ENCODE measurements at places on chromosomes 1 and 21.

- DNase-seq = no peak
Observed at GRCh38 chr1:145758116-145758515, 38.8 kb downstream of the CD160 start.

DNA sequence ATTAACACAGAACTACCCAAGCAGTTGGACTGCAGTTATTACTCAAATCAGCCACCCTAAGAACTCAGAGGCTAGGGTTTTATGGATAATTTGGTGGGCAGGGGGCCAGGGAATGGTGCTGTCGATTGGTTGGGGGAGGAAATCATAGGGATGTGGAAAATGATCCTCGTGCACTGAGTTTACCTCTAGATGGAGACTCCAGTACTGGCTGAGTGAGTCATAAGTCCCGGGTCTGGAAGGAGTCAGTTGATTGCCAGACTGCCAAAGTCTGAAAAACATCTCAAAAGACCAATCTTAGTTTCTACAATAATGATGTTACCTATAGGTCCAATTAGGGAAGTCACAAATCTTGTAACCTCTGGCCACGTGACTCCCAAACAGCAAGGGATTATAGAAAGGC is 257.5 kb upstream of the PRMT6 start:
- no peak for DNase-seq

GRCh38 chr1:175628548-175629317 is 114.7 kb downstream of the TNR start:
- no peak for DNase-seq

DNA sequence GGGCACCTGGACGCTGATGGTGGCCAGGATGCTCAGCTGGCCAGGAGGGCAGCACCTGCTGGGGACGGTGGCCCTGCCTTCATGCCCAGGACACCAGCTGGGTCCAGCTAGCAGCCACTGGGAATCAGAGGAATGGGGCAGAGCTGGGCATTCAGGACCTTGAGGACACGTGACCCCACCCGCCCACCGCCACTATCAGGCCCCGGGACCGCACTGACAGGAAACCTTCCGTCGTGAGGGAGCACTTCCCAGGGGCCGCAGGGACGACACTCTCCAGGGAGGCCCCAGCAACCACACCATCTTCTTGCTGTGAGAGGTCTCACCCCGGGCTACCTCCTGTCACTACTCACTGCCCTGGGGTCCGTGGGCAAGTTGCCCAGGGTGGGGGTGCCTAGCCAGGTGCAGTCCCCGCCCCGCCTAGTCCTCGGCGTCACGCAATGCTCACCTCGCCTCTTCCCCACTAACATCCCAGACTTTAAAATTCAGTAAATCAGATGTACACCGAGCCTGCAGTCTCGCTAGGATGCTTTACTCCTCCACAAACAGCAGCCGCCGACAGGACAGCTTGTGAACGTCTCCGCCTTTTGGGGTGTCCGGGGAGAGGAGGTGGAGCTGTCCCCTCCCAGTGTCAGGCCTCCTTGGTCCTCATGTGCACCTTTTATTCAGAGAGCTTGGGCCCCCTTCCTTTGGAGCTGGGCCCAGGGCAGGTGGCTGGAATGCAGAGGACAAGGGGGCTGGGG is 4.9 kb downstream of the VWA1 start:
- DNase-seq = no peak

- DNase-seq = no peak
Observed at GRCh38 chr1:200230671-200231070, 179.2 kb downstream of the ZNF281 start.

DNA sequence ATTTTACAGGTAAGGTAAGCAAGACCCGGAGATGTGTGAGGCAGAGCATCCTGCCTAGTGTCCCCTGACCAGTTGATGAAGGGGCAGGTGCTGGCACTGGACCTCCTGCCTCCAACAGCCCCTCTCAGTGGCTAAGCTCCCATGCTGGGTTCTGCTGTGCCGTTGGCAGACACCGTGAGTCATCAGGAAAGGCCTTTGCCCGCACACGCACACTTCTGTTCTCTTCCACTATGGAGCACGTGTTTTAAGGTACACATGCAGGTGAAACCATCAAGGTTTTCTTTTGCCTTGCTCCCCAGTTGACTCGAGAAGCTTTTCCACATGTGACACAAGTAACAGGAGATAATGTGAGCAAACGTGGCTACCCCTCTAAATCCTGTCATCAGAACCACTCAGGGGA is 207.9 kb downstream of the RRAGC start:
- no peak for DNase-seq

GRCh38 chr1:101465941-101466340 is 229.1 kb downstream of the S1PR1 start:
- DNase-seq = no peak

- DNase-seq = no peak
Observed at GRCh38 chr1:12530462-12531178, 87.4 kb downstream of the DHRS3 start.

DNA sequence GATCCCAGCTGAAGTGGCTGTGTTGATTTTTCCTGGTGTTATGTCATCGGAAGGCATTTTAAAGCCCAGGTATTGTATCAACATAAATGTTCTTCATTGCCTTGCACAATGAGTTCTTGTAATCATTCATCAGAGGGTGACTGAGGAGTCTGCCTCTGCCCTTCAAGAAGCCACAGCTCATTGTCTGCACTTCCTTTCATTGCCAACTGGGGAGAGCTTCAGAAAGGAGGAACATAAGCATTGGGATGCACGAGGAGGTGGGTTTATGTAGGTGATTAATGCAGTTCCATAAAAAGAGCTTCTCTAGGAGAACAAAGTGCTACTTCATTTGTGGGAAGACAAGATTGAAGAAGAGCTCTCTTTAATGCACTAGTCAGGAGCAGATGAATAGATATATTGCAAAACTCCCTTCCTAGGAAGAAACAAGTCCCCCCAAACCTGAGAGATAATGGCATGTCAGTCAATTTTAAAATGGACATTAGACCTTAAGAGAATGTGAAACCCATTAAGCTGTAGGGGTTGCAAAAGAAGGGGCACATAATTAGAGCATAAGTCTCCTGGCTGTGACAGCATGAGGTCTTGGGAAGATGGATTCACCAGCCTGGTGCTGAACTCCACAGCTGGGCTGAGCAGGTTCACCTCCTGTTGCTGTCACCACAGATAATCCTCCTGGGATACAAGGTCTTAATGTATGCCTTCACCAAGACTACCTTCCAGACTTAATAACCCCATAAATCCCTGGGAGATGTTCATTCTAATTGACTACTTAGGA is 124.6 kb downstream of the BACH1 start:
- no peak for DNase-seq

- DNase-seq = peak; percentile 63
Observed at GRCh38 chr1:209651138-209651587, 1.1 kb downstream of the LAMB3 start.

- DNase-seq = no peak
Observed at GRCh38 chr1:222090103-222090502, 348.2 kb upstream of the DUSP10 start.

GRCh38 chr1:2312515-2313301 is 78.6 kb downstream of the MORN1 start:
- DNase-seq = no peak

GRCh38 chr1:66350001-66350547 is 183.9 kb upstream of the SGIP1 start:
- DNase-seq = no peak

DNA sequence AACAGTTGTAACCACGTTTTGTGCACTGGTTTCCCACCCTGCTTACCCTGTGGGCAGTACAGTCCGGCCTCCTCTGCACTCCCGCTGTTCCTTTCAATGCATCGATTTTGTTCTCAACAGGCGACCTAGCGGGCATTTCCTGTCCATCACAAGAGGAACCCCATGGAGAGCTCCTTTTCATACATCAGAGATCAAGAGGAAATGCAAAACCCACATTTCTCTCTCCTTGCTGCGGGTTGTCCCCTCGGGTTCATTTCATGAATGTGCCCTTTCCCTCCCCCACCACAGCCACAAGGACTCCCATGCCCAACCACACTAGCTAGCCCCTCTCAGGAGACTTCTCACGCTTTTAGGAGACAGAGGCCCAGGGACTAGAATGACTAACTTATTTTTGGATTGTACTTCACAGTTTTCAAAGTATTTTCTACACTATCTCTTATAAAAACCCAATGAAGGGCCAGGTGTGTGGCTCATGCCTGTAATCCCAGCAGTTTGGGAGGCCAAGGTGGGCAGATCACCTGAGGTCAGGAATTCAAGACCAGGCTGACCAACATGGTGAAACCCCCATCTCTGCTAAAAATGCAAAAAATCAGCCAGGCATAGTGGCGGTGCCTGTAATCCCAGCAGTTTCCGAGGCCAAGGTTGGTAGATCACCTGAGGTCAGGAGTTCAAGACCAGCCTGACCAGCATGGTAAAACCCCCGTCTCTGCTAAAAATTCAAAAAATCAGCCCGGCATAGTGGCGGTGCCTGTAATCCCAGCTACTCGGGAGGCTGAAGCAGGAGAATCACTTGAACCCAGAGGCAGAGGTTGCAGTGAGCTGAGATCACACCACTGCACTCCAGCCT is 18.4 kb downstream of the ATP1A4 start:
- no peak for DNase-seq

GRCh38 chr1:245835386-245835785 is 671.7 kb downstream of the SMYD3 start:
- DNase-seq = no peak

DNA sequence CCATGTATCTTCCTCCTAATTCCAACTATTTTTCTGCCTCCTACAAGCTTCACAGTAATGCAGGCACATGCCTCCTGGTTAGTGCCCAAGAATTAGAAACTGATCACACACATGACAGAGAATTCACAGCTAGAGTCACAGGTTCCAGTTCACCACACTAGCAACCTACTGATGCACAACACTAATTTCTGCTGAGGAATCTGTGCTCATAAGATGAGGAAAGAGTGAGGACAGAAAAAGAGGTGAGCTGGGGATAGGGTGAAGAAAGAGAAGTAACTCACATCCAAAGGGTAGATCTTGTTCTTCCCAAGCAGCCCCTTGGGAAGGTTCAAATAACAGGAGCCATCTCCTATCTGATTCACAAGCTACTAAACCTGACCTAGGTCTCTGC is 61.3 kb downstream of the PUM1 start:
- no peak for DNase-seq

GRCh38 chr1:94817712-94818111 is 2.4 kb upstream of the SLC44A3 start:
- no peak for DNase-seq

GRCh38 chr1:28560886-28561285 is 8.0 kb downstream of the TRNAU1AP start:
- DNase-seq = no peak

GRCh38 chr1:78227705-78228635 is 182.2 kb downstream of the GIPC2 start:
- no peak for DNase-seq

DNA sequence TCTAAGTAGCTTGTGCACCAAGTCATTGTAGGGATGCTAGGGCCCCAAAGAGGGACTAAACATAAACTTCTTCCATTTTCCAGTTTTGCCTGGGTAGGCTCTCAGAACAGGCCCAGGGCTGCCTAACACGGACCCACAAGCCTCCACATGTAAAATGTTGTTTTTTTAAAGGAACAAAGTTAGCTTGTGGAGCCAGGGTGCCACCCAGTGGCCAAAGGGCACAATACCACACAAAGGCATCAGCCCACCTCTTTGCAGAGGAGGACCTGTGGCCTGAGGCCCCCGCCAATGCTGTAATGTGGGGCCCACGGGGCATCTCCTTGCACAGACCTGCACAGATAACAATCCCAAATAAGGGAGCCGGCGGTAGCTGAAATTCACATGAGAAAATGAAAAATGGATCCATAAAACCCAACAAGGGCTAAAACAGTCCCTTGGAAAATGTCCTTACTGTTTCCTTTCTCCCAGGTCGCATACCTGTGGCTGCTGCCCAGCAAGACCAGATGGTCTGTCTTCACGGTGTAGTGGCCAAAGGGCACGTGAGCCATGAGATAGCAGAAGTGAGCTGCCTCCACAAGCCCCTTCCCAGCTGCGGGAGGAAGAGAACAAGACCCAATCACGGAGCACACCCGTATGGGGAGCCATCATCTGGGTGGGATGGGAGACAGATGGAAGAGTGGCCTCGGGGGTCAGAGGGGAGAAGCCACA is 23.8 kb downstream of the SEC16B start:
- DNase-seq = peak; percentile 43

GRCh38 chr1:39354572-39354971 is 136.9 kb upstream of the BMP8A start:
- no peak for DNase-seq

DNA sequence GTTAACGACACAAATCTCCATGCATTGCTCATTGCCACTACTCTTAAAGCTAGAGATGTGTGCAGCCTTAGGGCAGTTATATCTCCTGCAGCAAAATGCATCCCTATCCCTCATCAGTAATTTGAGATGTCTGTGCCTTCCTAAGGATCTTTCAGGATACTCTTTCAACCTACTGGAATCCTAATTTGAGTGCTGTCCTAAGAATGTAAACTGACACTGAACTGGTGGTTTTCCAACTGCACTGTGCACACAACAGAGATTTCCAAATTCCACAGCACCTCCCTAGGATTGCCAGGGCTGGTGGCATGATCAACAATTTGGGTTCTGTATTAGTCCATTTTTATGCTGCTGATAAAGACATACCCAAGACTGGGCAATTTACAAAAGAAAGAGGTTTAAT is 193.9 kb downstream of the LTN1 start:
- DNase-seq = no peak

DNA sequence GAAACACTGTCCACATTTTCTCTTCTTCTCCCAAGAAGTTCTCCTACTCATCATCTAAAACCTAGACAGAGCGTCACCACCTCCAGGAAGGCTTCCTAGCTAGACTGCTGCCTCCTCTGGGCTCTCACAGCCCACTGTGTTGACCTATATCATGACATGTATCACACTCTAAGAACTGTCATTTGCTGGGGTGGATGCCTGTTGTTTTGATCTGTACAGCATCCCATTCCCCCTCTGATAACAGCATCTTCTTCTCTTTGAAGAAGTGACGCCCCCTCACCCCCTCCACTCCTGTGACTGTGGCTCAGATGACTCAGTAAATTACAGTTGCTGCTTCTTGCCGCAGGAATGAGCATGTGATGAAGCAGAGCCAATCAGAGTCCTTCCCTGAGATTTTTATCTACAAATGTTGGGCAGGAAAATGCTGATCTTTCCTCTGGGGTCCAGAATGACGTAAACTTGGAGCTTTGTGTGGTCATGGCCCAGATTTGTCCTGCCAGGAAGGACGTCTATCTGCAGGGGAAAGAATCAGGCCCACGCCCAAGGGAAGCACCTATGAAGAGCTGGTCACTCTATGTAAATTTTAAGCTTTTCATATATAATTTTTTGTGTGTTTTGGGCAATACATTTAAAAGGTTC is 28.0 kb upstream of the FOXO6 start:
- no peak for DNase-seq

GRCh38 chr1:174112489-174113162 is 46.7 kb upstream of the RABGAP1L start:
- DNase-seq = no peak

- DNase-seq = no peak
Observed at GRCh38 chr1:20530901-20531300, 21.5 kb upstream of the FAM43B start.
